ENCODE measurements at places on chromosomes 1 and 21.

GRCh38 chr1:22665752-22666151, 12.7 kb downstream of the C1QB start:
- DNase-seq, result no peak

- DNase-seq, result no peak
Observed at GRCh38 chr1:230429067-230429735, 3.1 kb upstream of the PGBD5 start.

DNA sequence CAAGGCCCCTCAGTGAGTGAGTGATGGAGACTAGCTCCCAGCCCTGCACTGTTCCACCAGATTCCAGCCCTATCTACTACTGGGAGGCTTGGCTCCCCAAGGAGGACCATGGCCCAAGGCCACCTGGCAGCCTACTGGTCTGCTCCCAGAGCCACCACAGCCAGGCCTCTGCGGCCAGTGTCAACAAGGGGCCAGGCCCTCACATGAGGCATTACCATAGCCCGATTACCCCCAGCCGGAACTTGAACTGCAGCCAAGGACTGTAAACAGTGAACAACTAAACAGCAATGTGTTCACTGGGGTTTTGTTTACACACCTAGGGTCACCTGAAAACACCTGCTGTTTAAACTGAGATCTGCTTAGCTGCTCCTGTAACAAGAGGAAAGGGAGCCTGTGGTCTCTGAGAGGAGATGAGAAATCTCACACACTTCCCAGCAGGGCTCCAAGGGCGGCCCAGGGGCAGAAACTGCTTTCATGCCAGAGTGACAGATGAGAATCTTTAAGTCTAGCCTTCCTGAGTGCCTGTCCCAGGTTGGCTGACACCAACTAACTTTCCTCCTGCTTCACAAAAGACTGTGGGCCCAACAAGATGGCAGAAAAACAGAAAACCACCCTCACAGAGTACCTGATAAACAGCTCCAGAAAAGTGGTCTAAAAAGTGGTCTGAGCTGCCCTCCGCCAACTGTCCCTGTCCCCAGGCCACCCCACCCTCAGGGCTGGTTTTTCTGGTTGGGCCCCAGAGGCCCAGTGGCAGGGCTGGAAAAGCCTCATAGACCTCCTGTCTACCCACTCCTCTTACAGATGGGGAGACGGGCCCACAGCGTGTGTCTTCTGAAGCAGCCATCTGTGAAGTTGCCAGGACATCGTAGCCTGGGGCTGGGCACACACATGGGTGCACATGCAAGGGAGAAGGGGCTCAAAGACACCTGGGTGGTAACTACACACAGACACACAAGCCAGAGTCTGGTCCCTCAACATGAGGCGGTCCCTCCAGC, 28.8 kb downstream of the MEF2D start:
- DNase-seq, result no peak

DNA sequence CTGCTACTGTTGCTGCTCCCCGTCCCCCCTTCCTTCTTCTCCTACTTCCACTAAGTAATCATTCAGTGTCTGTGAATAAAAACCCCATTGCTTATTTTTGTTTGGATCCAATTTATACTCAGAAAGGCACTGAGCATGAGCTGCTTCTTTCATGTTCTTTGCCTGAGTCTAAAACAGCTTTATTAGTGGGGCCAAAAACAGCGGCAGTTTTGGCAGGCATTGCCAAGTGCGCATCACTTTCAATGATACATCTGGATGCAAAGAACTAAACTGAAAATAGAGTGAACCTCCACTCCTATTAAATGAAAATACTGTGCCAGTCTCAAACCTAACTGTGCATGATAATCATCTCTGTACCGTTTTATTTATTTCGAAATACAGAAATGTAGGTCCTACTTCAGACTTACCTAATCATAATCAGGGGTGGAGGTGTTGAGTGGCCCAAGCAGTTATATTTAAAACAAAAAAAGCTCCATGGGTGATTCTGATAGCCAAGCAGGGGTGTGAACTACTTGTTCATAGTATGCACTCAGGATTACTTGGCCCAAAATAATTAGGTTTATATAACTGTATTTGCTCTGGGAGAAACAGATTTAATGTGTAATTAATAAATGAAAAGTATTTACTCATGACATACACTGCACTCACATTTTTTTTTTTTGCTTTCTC, 48.4 kb downstream of the NEK7 start:
- no peak for DNase-seq

GRCh38 chr21:41845310-41846032, 33.7 kb downstream of the PRDM15 start:
- DNase-seq, result no peak

- DNase-seq, result no peak
Observed at GRCh38 chr1:95201905-95202304, 32.1 kb upstream of the RWDD3 start.

GRCh38 chr21:42145569-42146272, 73.2 kb upstream of the ABCG1 start:
- peak; percentile 35 for DNase-seq

DNA sequence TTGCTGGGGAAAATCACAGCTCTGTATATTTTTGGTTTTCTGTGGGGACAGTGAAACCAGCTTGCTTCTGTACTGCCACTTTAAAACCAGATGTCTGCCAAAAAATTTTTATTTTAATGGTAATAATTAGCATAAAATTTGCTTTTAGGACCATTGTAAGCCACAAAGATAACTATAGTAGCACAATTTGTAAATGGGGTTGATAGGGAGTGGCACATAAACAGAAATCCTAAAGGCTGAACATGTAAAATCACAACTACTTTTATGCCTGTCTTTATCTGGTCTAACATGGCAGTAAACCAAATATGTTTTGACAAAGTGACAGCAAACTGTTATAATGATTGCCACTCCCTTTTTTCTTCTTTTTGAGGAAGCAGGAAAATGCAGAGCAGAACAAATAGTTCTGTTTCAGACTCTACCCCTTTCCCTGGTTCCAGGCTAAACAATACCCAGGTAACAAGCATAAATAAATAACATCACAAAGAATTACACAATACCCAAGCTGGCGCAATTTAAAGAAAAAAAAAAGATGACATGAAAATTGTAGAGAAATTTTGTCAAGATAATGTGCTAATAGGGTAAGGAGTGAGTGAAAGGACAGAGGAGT, 24.0 kb upstream of the CCDC181 start:
- DNase-seq, result no peak

GRCh38 chr1:203726417-203726867, 38.5 kb upstream of the LAX1 start:
- no peak for DNase-seq

- no peak for DNase-seq
Observed at GRCh38 chr1:71919811-71920509, 362.4 kb downstream of the NEGR1 start.

DNA sequence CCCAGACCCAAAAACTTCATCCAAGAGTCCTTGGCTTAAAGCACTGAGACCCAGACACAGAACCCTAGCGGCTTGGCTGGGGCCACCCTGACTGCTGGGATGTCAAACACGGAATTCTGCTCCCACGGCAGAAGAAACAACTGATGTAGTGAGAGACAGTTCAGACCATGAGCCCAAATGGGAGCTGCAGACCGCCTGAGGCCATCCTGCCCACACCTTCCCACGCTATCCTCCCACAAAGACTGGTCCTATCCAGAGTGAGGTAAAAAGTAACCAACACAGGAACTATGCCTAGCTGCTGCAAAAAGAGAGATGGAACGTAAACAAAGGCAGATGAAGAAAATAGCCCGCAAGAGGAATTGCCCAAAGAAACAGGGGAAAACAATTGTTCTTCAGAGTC, 203.3 kb downstream of the PTPRU start:
- no peak for DNase-seq

DNA sequence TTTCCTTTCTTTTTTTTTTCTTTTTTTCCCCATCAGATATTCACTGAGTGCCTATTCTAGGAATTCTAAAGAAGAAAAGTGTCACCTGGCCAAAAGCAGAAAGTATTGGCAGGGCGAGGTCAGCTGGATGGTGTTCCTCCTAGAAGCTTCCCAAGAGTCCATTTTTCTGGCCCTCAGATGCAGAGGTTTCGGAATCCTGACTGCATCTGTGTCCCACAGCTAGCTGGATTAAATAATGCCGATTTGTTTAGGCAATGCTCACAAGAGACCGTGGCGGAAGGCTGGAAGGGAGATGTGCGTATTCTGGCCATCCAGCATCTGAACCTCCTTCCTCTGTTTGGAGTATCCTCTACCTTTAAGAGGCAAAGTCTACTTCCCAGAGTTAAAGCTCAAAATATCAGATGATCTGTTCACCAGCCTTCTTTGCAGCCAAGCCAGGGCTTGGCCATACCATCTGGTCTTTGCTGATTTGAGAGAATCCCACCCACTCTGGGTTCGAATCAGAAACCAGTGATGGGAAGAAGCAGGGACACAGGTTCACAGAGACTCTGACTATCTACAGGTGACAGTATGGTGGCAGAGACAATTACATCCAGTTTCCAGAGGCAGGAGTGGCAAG, 5.4 kb upstream of the TENT5C start:
- DNase-seq, result no peak

GRCh38 chr1:158043232-158043631, 49.8 kb downstream of the KIRREL1 start:
- DNase-seq, result no peak

DNA sequence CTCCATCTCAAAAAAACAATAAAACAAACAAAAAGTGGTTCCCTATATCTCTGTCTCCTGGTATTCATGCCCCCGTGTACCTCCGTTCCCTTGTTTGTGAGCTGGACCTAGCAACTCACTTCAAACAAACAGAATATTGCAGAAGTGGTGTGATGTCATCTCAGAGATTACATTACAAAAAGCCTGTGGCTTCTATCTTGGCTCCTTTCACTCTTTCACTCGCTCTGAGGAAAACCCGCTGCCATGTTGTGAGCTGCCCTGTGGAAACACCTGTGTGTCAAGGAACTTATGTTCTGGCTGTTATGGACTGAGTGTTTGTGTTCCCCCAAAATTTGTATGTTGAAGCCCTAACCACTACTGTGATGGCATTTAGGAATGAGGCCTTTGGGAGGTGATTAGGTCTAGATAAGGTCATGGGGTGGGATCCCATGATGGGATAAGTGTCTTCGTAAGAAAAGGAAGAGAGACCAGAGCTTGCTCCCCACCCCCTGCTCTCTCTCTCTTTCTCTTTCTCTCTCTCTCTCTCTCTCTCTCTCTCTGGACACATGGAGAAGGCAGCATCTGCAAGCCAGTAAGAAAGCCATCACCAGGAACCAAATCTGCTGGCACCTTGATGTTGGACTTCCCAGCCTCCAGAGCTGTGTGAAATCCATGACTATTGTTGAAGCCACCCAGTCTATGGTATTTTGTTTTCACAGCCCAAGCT, 7.4 kb upstream of the HYI start:
- DNase-seq, result no peak

DNA sequence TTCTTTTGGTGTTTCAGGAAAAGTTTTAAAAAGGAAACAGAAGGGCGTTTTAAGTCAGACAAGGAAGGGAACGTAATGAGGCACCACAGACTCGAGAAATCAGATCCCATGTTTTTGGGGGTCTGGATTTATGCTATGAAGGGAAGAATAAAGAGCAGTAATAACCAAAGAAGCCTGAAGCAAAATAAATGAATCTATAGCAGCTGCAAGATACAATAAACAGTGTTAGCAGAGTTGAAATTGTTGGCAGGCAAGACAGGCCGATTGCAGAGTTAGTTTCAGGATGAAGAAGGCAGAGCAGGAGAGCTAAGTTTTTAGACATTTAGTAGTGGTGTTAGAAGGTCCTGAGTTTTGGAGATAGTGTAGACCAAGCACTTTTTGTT, 425 bp downstream of the DDR2 start:
- DNase-seq, result no peak

GRCh38 chr1:66276218-66276617, 257.7 kb upstream of the SGIP1 start:
- no peak for DNase-seq

DNA sequence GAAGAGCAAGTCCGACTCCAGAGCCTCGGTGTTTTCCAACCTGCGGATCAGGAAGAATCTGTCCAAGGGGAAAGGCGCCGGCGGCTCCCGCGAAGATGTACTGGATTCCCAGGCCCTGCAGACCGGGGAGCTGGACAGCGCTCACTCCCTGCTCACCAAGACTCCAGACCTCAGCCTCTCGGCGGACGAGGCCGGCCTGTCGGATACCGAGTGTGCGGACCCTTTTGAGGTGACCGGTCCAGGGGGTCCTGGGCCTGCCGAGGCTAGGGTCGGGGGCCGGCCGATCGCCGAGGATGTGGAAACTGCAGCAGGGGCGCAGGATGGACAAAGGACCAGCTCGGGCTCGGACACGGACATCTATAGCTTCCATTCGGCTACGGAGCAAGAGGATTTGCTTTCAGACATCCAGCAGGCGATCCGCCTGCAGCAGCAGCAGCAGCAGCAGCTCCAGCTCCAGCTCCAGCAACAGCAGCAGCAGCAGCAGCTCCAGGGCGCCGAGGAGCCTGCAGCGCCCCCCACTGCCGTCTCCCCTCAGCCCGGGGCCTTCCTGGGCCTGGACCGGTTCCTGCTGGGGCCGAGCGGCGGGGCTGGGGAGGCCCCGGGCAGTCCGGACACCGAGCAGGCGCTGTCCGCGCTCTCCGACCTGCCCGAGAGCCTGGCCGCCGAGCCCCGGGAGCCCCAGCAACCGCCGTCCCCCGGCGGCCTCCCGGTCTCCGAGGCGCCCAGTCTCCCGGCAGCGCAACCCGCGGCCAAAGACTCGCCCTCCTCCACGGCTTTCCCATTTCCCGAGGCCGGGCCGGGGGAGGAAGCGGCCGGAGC, 827 bp downstream of the FMN2 start:
- no peak for DNase-seq

- DNase-seq, result no peak
Observed at GRCh38 chr1:163035446-163036249, 33.5 kb upstream of the RGS4 start.

DNA sequence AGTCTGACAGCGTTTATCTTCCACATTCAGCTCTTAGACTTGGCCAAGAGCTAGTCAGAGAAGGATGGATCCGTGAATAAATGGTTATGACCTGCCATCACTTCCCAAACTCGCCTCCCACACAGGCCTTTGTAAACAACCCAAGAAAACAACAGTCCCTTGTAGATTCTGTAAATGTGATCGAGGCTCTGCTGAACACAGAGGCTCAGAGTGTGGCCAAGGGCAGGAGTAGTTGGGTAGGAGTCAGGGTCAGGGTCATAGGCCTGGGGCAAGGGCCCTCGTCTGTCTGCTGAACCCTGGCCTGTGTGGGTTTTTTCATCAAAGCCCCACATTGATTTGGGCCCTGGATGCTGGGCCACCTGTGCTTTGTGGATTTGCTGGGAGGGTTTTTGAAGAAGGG, 32.7 kb downstream of the NCMAP start:
- no peak for DNase-seq

- no peak for DNase-seq
Observed at GRCh38 chr1:234961456-234962339, 166.9 kb downstream of the TOMM20 start.

DNA sequence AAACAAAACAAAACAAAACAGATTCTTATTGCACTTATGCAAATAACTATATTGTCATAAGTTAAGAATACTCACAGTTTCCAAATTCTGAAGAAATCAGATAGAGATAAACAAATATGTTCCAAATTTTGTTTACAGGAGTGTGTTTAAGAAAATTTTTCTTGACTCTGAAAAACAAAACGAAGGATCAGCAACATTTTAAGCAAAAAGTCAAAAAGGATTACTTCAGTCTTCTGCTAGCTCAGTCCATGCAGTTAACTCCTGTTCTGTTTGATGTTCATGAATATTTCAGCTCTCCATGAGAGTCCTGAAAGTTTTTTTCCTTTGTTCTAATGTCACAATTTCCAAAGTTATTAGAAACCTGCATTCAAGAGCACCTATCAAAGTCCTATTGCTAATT, 33.2 kb upstream of the KLF18 start:
- no peak for DNase-seq
